ENCODE measurements at places on chromosomes 2 and 18. TPM values are rescaled to one million over a fixed set of nuclear protein-coding genes. Genes with fewer than 3 reads are reported as not detected.

MYO3B gene
- not detected for total RNA-seq

- H3K27me3 ChIP-seq = no peaks in the 10 kb centered on the region
- no peak for DNase-seq
- no peak overlapping the region for H3K27ac ChIP-seq
- no peak overlapping the region for H3K4me3 ChIP-seq
Observed at GRCh38 chr2:74755386-74755785, 78.5 kb upstream of the HK2 start.

GRCh38 chr2:222217712-222218111, 81.1 kb downstream of the PAX3 start:
- no peak for DNase-seq
- H3K27ac ChIP-seq = no peak overlapping the region
- H3K36me3 ChIP-seq = no peaks in the 10 kb centered on the region

DNA sequence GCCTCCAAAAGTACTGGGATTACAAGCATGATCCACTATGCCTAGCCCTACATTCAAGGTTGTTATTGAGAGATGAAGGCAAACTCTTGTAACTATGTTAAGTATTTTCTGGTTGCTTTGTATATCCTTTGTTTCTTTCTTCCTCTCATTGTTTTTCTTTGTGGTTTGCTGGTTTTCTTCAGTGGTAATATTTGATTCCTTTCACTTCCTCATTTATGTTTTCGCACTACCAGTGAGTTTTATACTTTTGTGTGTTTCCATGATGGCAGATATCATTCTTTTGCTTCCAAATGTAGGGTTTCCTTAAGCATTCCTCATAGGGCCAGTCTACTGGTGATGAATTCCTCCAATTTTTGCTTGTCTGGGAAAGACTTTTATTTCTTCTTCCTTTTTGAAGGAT, 90.2 kb downstream of the NCK2 start:
- peak overlapping the region; percentile 13 for H3K4me3 ChIP-seq
- no peaks in the 10 kb centered on the region for H3K36me3 ChIP-seq
- peaks cover 49% of the 10 kb centered on the region for H3K4me1 ChIP-seq
- DNase-seq = peak; percentile 83
- peak overlapping the region; percentile 92 for H3K27ac ChIP-seq

- no peak overlapping the region for H3K4me3 ChIP-seq
- no peaks in the 10 kb centered on the region for H3K4me1 ChIP-seq
- H3K36me3 ChIP-seq = no peaks in the 10 kb centered on the region
- H3K27me3 ChIP-seq = no peaks in the 10 kb centered on the region
- no peak overlapping the region for H3K27ac ChIP-seq
- DNase-seq = peak; percentile 30
Observed at GRCh38 chr2:71530641-71531332, 77.4 kb downstream of the DYSF start.

Data from B cell (primary cell).